ENCODE measurements at places on chromosomes 1 and 21.

- DNase-seq, result no peak
Measured at GRCh38 chr1:53398576-53399365, 60.4 kb upstream of the DMRTB1 start.

GRCh38 chr1:96820107-96820506 lies 98.5 kb downstream of the PTBP2 start:
- DNase-seq, result peak; percentile 30

DNA sequence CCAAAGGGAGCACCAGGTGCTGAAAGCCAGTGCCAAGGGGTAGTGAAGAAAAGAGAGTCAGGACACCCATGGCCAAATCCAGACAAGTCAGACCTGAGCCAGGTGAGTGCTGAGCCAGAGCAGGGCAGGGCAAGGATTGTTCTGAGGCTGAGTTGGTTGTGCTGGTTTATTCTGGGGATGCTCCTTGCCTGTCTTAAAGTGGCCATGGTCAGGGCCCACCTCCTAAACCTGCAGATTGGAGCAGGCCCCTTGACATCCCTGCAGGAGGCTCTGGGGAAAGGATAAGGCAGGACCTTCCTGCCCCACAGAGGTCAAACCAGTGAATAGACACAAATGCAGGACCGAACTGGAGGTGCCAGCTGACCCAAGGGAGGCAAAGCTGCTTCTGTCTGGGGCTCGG lies 138.4 kb downstream of the HIVEP3 start:
- no peak for DNase-seq

DNA sequence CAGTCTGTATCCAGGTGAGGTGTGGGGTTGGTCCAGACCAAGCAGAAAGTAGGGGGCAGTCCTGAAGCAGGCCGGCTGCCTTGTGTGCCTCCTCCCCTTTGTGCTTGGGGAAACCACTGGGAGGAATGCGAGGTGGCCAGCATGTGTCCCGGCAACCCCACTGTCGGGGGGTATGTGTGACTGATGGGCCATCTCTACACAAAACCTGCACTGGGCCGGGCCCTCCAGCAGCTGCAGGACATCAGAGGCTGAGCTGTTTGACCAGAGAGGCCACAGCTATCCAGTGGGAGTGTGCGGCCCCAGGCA lies 33.3 kb downstream of the TMEM51 start:
- no peak for DNase-seq

DNA sequence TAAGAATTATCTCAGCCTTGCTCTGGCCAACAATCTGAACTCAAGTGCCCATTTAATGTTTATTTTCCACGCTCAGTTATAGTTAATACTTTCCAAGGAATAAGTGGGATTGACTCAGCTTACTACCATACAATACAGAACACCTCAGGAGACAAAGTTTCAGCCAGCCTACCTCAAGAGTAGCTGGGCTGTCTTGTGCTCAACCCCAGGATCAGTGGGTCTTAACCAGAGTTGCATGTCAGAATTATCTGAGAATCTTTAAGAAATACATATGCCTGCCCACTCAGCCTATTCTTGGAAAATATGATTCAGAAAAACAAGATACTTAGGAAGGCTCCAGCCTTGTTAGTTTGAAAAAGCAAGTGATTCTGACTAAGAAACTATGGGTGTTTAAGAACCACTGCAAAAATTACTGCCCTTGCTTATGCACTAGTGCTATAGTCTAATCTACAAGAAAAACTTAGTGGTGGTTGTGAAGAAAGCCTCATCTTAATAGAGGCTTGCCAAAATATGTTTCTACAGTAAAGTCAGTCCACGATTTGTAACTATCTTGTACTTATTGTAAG lies 20.4 kb downstream of the CDC7 start:
- DNase-seq, result no peak

- no peak for DNase-seq
Measured at GRCh38 chr1:31479811-31480210, 66.8 kb downstream of the SERINC2 start.

DNA sequence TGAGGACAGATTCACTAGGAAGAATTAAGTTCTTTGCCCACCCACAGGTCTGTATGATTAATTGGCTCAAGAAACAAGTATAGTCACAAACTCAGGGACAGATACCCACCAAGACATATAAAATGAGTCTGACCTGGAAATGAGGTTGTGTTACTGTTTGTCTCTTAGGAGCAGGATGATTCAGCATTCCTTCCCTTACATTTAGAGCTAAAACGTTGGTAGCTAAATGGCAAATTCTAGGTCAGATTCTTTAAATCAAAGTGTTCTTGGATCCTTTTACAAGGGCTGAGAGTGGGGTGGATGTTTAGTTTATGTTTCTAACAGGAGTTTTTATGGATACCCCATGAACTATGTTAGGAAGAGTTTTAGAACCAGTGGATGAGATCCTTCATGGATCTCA lies 4.7 kb downstream of the RIMKLA start:
- DNase-seq, result no peak

- DNase-seq, result no peak
Measured at GRCh38 chr21:29376556-29376955, 77.8 kb downstream of the BACH1 start.

DNA sequence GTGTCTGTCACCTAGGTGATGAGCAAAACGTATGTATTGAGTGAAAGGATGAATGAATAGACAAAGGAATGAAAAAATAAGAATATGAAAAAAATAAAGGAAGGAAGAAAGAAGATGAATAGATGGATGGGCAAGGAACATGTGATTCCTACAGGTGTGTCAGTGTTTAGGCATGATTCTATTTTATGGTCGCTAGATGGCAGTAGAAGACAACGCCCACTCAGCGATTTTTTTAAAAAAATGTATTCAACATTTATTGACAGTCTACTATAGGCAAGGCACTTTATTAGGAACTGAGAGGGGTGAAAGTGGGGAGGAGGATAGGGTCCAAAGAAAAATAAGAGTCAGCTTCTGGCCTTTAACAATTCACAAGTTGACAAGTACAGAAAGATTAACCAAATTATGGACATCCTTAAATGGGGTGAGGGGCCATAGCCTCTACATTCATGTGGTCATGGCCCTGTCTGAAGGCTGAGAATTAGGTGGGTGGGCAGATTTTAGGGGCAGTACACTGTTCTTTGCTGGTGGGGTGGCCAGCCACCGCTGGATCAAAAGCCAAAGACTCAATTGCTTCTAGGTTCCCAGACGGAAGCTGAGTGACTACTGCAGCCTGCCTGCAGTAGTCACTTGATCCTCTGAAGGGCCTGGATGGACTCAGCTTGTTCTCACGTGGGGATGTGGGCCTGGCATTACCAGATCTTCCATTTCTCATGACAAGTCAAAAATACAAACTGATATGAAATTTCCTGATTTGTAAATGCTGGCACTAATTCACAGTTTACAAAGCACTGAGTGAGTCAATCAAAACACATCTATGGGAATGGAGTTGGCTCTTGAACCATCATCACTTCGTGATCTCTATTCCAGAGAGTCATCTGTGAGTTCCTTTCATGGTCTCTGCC lies 83.9 kb downstream of the FASLG start:
- DNase-seq, result no peak

- no peak for DNase-seq
Measured at GRCh38 chr1:112502826-112503225, 5.9 kb upstream of the WNT2B start.

DNA sequence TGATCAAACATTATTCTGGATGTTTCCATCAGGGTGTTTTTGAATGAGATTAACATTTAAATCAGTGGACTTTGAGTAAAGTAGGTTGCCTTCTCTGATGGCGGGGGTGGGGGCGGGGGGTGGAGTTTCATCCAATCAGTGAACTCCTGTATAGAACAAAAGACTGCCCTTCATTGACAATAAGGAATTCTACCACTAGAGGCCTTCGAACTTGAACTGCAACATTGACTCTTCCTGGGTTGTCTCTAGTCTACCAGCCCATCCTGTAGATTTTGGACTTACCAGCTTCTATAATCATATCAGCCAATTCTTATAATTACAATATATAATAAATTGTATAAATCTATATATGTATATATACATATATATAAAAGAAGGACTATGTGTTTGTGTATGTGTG lies 520.4 kb upstream of the CXADR start:
- no peak for DNase-seq

DNA sequence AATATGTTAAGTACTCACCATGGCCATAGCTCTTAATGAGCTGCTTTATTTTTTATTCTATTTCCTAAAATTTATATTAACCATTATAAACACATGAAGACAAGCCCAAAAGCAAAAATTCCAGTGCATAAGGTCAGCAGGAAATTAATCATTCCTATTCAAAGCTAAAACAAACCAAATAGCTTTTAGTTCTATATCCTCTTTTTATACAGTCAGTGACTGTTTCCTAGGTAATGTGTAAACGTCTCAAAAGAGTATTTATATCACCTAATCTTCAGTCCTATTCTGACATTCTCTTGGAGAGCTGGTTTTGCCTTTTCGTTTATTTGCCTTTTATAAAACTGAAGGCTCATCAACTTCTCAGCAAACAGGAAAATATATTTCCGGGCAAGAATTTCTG lies 4.2 kb downstream of the GOLPH3L start:
- no peak for DNase-seq

DNA sequence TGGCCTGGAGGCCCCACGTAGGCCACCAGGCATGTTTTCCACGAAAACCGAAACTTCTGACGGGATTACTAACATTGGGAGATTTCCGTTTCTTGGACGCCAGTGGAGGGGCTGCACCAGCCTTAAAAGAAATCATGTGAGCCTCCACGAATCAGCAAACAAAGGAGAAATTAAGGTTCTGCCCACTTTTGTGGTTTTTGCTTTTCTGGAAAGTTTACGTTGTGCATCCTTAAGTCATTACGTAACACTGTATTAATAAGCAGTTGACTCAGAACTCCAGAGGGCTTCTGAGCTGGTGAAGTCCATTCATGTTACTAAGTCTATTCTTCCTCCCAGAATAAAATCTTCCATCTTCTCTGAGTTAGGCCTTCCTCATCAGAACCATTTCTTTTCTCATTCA lies 168.5 kb downstream of the PSMG1 start:
- DNase-seq, result no peak

GRCh38 chr1:157001304-157001703 lies 44.2 kb downstream of the ARHGEF11 start:
- DNase-seq, result no peak

- DNase-seq, result no peak
Measured at GRCh38 chr1:48678710-48679505, 97.8 kb downstream of the BEND5 start.

DNA sequence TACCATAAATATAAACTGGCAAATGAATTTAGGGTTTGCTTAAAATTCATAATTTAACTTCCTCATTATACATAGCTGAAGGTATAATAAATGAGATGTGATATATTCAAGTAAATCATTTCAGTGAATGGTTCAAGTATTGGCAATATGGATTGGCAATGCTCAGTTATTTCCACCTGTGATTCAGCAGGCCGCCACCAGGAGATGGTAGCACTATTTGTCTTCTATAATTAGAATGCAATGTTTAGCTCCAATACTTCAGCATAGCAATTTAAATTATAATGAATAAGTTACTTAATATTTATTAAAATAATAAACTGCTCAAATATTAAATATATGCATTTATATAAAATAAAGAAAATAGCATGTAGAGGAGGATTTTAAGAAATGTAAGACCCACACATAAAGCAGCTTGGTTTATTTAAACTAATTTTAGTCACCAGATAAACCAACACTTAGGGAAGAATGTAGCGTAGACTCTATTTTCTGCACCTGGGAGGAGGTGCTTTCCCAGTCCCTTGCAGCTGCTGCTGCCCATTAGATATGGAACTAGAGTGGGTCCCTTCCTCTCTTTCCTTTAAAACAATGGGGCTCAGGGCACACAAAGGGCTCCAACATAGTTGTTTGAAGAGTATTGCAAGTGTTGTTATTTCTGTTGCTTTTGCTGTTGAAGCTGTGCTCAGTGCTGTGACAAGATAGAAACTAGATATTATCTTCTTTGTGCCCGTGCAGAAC lies 62.1 kb downstream of the PLPPR4 start:
- DNase-seq, result no peak

- no peak for DNase-seq
Measured at GRCh38 chr1:3060601-3061551, 8.1 kb upstream of the PRDM16 start.

GRCh38 chr1:64549464-64550239 lies 79.7 kb downstream of the CACHD1 start:
- DNase-seq, result peak; percentile 86

DNA sequence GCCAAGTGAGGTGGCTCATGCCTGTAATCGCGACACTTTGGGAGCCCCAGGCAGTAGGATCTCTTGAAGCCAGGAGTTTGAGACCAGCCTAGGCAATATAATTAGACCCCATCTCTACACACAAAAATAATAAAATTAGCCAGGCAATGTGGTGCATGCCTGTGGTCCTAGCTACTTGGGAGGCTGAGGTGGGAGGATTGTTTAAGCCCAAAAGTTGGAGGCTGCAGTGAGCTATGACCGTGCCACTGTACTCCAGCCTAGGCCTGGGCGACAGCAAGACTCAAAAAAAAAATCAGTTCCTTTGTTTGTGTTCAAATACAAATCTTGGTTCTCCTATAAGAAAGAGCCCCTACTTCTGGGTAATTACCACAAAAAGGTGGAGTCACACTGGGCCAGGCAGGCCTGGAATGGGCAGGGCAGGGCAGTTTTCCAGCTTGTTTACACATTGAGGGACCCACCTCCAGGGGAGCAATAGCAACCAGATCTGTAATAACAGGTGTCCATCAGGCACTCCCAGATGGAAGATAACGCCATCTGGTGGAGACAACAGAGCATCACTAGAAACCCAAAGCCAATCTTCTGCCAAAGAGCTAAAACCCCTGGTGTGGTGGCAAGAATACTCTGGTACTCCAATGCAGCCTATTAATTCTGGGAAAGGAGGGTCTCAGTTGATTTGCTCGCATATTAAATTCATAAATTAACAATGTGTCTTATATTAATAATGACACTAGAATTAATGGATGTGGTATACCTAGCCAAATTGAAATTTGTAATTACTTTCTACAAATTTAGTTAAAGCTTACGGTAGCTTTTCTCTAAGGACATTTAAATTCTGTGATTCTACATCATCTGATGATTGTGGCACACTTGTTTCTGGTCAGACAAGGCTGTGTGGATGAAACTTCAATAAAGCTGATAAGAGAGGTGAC lies 13.2 kb downstream of the PPP1R15B start:
- peak; percentile 89 for DNase-seq

- no peak for DNase-seq
Measured at GRCh38 chr1:56773341-56774066, 45.7 kb downstream of the FYB2 start.

GRCh38 chr1:114000406-114000805 lies 21.1 kb downstream of the OLFML3 start:
- no peak for DNase-seq

GRCh38 chr1:36784147-36784859 lies 250.0 kb downstream of the GRIK3 start:
- DNase-seq, result no peak

- DNase-seq, result no peak
Measured at GRCh38 chr1:206851341-206852010, 13.9 kb upstream of the IL20 start.

- no peak for DNase-seq
Measured at GRCh38 chr1:47389731-47390130, 26.4 kb upstream of the FOXE3 start.

All from LNCaP clone FGC (cell line).